ENCODE measurements at places on chromosomes 3 and 15. TPM values are rescaled to one million over a fixed set of nuclear protein-coding genes. Genes with fewer than 3 reads are reported as not detected.
A peak's percentile ranks its signal among the peaks of the same experiment; 100 is the strongest.

GRCh38 chr15:58440158-58440910 lies 8.5 kb downstream of the LIPC start:
- no peak for DNase-seq

GRCh38 chr3:79418855-79419621 lies 348.8 kb downstream of the ROBO1 start:
- DNase-seq: no peak

GRCh38 chr3:55183201-55183600 lies 255.3 kb upstream of the LRTM1 start:
- DNase-seq: no peak

DNA sequence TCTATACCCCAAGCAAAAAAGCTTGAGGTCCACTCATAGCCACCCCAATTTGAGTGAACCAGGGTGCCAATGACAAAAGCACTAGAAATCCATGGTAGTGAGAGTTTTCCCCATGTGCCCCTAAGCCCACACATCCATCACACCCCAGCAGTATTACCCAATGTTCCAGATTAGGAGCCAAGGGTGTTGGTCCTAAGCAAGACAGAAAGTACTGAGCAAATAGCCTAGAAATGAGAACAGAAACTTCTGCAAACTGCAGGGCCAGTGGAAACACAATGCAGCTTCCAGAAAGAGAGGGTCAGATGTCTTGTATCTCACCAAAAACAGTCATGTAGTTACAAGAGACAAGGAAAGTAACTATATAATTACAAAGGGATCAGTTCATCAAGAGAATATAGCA lies 10.9 kb upstream of the OXTR start:
- no peak for DNase-seq

DNA sequence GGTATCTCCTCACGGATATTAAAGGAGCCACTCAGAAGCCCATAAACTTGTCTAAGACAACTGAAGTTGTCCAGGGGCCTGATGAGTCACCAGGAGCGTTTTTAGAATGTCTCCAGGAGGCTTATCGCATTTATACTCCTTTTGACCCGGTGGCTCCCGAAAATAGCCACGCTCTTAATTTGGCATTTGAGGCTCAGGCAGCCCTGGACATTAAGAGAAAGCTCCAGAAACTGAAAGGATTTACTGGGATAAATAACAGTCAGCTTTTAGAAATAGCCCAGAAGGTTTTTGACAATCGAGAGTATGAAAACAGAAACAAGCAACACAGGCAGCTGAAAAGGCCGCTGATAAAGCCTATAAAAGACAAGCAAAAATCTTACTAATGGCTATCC lies 4.1 kb downstream of the DET1 start:
- no peak for DNase-seq

DNA sequence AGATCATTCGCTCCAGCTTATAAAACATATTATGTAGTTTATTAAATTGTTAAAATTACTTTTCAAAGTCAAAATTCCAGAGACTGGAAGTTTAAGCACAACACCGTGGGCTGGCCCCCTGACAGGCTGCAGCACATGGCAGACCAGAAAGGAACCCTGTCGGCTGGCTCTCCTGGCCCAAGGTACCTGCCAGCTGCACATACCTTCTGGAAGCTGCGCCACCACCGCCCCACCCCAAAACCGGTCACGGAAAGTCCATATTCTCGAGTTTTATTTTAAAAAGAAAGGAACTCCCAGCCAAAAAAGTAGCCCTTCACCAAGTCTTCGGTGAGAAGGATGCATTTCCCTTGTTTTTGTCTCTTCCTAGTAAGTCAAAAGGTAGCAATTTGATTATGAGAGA lies 94.6 kb downstream of the FOXP1 start:
- DNase-seq: no peak

DNA sequence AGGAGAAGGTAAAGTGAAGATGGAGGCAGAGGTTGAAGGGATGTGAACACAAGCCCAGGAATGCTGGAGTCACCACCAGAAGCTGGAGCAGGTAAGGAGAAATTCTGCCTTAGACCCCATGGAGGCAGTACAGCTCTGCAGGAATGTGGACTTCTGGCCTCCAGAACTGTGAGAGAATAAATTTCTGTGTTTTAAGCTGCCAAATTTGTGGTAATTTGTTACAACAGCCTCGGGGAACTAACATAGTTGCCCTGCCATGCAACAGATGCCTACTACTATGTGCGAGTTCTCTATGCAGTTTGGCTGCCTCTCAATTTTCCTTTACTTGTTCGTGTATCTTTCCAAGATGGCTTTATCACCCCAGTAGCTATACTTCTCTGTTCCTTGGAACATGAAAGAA lies 394.1 kb downstream of the TUSC7 start:
- DNase-seq: no peak

DNA sequence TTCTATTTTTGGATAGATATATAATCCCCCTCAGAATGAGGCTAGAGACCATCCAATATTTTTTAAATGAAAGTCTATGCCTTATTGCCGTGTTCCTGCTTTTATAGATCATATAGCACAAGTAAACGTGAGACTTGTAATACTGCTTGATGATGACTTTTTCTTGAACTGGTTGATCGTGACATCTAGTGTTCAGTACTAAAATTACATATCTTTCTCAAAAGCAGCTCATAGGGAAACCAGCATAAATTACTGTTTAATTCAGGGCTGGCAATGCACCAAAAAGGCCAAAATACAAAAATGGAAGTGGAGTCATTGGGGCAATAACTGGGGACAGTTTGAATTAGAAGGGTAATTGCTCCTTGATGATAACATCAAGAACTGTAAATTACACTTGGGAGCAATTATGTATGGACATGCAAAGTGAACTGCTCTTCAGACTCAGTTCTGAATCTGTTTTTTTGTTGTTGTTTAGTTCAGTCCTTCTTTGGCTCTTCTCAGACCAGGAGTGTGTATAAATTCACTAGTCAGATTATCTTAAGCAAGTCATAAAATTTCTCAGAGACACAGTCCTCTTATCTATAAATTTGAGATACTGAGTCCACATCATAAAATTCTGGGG lies 325.3 kb downstream of the THSD4 start:
- peak; percentile 54 for DNase-seq

DNA sequence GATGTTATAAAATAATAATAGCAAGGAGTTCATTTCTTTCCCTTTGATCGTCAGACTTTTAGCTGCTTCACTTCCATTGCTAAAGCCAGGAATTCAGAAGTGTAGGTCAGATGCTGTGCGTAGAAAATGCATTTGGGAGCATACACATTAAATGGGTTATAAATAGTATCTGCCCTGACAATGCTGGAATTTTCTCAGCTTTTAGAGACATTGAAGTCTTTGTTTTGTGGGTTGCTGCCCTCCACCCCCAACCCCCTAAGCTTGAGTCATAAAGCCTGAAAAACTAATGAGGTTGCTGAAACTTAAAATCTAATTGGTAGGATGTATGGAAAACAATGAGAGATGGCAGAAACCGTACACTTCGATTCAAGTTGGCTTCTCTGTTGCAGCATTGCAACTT lies 81.9 kb downstream of the MITF start:
- no peak for DNase-seq

GRCh38 chr15:67240235-67241131 lies 14.0 kb downstream of the AAGAB start:
- peak; percentile 62 for DNase-seq

GRCh38 chr15:74045184-74045583 lies 37.2 kb downstream of the GOLGA6A start:
- no peak for DNase-seq

GRCh38 chr3:149586871-149587270 lies 71.0 kb downstream of the WWTR1 start:
- DNase-seq: no peak

- peak; percentile 11 for DNase-seq
Measured at GRCh38 chr15:64355348-64355943, 527 bp downstream of the CSNK1G1 start.

DNA sequence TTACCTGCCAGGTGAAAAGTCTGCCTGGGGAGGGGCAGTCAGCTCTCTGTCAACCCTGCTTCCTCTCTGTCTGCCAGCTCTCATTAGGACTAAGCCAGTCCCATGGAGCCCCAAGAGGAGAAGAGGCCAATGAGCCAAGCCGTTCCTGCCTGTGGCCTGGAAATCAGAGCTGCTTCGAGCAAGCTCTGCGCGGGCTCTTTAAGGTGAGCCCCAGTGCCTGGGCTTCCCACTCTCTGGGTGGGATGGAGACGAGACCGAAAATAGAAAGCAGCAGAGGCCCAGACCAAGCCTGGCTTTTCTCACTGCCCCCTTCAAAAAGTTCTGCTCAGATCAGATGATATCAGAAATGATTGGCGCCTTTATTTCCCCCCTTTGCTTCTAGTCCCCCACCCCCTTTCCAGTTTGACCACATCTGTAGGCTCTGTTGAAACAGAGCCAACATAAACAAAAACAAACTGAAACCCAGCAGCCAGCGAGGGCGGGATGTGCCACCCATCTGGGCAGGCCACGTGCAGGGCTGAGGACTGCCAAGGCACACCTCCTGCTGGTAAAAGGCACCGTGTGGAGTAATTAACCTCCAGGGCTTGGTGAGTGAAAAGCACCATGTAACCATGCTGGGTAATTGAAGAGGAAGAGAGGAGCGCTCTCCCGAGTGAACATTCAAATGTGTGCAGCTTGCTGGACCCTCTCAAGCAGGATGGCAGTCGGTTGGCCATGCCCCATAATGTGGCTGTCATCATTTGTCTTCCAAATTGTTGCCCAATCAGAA lies 471.0 kb upstream of the PROK2 start:
- DNase-seq: peak; percentile 15

The UCN2 gene
- not detected for total RNA-seq

The SKOR1 gene
- 1.8 TPM for total RNA-seq

The C3orf85 gene
- total RNA-seq: not detected

The SCN5A gene
- total RNA-seq: 0.11 TPM
